RWPE1 (cell line): ENCODE measurements at places on chromosomes 7 and 10.

DNA sequence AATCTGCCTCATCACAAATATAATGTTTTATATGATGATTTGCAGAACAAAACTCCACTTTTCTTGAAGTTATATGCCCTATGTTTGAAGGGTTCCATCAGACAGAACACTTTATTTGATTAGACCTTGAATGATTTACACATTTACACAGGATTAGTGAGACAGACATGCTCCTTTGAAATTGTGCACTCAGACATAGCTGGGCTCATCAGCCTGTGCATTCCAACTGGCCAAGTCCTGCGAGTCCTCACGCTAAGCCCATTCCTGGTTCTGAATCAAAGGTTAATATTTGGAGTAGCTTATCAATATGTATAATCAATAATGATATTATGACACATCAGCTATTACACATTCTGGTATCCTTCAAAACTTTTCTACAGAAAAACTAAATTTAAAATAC is 173.6 kb downstream of the MBL2 start:
- no peak for DNase-seq

GRCh38 chr10:71933651-71934050 is 30.5 kb upstream of the CHST3 start:
- no peak for DNase-seq

- no peak for DNase-seq
Measured at GRCh38 chr7:11207565-11207964, 233.9 kb downstream of the PHF14 start.

- DNase-seq, result no peak
Measured at GRCh38 chr7:148108381-148108780, 482.2 kb upstream of the C7orf33 start.
